ENCODE measurements at places on chromosomes 6 and 20.

GRCh38 chr6:91447530-91448254 is 860.8 kb upstream of the MAP3K7 start:
- DNase-seq, result no peak

DNA sequence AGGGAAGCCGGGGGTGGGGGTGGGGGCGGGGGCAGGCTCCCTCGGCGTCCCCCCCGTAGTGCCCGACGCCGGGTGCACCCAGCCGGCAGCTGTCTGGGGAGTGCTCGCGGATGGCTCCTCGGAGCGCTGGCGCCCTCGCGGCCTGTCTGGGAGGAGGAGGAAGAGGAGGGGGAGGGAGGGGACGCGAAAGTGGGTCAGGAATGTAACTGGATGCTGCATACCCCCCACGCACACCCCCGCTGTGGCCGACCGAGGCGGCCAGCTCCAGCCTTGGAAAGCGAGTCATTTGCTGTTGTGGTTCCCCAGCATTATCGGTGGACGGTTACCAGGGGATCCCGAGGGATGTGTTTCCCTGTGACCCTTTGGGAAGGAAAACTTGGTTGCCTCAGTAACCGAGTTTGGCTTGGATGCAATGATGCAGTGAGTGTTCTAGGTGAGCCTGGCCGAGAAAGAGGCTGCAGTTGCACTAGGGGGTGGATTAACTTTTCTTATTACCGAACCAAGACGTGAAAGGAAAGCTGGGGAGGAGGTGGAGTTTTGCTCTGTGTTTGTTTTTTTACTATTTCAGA is 55.2 kb upstream of the RREB1 start:
- DNase-seq, result peak; percentile 59

DNA sequence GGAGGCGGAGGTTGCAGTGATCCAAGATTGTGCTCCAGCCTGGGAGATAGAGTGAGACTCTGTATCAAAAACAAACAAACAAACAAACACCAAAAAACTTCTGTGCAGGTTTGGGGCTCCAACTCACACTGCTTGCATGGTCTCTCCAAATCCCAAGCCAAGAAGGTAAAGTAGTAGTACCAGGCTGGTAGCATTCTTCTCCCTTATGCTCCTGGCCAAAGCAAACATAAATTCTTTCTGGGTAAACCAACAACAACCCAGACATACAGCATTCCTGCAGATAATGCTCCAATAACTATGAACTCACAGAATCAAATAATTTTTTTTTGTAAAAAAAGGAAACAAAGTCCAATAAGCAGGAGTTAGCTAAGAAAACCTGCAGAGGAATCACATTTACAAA is 57.8 kb upstream of the KLHL31 start:
- DNase-seq, result no peak

DNA sequence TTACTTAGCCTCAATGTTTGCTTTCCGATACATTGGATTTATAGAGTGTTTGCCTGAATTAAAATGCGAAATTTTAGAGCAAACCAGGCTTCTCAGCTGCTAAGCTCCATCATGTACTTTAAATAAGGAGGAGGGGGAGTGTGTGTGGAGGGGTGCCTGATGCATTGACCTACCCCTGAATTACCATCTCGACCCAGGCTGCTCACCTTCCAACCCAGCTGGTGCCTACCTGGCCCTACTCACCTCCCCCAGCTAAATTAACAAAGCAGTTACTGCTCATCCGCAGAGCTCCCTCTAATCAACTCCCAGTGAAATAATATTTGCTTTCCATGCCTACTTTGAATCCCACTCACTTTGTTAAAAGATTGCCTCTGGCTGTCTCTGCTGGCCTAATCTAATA is 544.5 kb downstream of the MAFB start:
- no peak for DNase-seq

DNA sequence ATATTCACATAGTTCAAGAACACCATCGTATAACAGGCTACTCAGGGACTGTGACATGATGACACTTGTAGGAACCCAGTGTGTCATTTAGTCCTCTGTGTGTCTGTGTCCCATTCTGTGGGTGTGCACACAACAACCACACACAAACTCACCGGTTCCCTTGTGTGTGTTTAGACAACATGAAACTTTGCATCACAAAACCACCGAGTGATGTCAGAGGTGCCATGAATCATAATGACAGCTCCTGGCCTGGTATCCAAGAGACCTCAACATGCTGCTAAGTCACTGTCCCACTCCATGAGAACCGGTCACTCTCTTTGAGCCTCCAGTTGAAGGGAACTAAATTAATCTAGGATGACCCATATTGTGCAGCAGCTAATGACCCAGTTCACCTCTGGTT is 421.3 kb downstream of the PREX1 start:
- no peak for DNase-seq

DNA sequence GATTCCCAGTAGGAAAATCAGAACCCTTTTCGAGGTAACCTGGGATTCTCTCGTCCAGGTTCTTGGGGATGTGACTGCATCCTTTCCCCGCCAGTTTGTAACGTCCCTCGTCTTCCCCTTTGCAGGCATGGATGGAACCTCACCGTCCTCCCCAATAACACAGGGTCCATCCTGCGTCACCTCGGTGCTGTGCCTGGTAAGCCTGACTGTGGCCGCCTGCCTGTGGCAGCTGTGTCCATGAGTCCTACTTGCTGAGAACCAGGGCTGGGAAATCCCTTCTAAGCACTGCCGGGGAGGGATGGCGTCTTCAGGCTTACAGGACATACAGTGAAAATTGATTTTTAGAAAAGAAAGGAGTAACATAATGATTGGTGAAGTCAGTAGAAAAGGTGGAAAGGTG is 155.6 kb downstream of the DTNBP1 start:
- no peak for DNase-seq

GRCh38 chr6:55445648-55446204 is 118.5 kb downstream of the GFRAL start:
- DNase-seq, result no peak

- no peak for DNase-seq
Observed at GRCh38 chr6:164826831-164827468, 482.5 kb downstream of the C6orf118 start.

- DNase-seq, result peak; percentile 30
Observed at GRCh38 chr6:7909323-7910276, 988 bp downstream of the TXNDC5 start.

DNA sequence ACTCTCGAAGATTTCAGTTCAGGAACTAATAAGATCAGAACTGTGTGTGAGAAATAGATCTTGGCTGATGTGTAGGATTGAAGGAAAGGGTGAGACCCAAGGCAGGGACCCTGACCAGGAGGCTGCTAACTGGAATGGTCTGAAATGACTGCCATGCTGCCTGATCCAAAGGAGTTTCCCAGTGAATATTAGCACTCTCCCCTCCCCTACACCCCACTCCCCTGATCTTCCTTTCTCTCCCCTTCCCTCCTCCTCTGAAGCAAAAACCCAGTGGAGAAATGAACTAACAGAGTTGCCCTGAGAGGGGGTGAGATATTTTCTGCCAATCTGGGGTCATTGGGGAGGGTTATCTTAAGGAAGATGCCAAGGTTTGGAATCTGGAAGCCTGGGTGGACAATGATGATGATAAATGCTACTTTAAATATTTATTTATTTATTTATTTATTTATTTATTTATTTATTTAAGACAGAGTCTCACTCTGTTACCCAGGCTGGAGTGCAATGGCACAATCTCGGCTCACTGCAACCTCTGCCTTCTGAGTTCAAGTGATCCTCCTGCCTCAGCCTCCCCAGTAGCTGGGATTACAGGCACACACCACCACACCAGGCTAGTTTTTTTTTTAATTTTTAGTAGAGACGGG is 371.0 kb upstream of the CHD6 start:
- no peak for DNase-seq

DNA sequence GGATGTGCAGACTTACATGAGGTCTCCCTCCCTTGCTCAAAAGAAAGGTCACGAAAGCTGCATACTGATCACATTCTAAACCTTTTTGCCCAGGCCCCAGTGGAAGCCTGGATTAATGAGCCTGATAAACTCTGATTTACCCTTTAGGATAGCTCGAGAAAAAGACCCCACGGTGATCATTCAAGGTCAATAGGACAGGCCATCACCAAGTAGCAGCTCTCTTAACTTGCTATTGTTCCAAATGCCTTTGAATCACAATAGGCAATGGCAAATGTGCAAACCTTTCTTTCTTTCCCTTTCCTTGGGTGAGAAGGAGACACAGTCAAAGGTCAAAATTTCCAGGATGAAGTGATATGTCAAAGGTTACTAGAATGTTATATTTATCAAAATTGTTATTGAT is 327.3 kb downstream of the HDGFL1 start:
- DNase-seq, result no peak

- DNase-seq, result no peak
Observed at GRCh38 chr6:39700362-39700761, 24.8 kb downstream of the KIF6 start.

- no peak for DNase-seq
Observed at GRCh38 chr6:145178391-145178790, 556.9 kb downstream of the EPM2A start.

DNA sequence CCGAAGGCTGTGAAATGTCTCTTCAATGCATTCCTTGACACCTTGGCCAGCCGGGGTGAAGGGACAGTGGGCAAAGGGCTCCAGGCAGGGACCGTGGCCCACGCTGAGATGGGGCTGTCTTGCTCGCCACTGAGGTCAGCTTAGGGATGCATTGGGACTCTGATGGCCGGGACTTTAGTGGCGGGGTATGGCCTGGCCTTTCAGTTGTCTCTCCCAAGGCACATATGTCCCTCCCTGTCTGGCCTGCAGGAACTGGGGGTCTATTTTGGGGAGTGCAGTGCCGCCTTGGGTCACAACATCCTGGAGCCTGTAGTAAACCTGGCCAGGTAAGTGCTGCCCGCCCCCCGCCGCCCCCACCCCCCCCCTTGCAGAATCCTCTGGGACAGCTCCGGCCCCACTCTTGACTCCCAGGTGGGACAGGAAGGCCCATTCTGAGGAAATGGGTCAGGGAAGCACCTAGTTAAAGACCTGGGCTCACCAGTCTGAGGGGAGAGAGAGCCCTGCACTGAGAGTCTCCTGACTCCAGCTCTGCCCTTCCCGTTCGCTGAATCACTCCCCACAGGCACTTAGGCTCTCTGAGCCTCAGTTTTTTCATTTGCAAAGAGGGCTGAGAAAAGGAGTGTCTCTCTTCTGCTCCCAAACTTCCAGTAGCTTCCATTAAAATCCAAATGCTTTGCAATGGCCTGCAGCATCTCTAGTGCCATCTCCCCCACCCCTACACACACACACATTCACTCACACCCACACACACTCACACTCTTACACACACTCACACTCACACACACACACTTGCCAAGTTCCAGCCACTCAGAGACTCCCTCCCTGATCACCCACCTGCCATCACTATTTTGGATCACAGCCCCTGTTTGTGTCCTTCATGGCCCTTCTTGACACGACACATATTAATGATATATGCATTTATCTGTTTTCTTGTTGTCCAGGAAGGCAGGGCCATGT is 33.1 kb downstream of the RAB44 start:
- no peak for DNase-seq

DNA sequence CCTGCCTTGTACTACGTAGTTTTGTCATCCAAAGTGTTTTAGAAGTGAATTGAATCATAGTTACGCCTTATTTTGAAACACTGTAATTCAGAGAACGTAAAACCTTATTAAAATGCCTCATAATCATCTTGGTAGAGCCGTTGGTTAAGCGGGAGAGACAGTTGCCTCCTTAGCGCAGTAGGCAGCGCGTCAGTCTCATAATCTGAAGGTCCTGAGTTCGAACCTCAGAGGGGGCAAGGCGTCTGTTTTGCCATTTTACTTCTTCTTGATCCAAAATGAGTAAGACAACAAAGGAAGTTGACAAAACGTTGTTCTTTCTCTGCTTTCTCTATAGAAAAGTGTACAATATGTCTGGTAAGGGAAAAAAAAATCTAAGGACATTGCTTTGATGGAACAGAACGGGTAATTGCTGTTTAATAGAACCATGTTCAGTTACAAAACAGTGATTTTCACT is 20.7 kb upstream of the TRIM27 start:
- no peak for DNase-seq

GRCh38 chr6:140388192-140388802 is 1013.8 kb upstream of the CITED2 start:
- no peak for DNase-seq

DNA sequence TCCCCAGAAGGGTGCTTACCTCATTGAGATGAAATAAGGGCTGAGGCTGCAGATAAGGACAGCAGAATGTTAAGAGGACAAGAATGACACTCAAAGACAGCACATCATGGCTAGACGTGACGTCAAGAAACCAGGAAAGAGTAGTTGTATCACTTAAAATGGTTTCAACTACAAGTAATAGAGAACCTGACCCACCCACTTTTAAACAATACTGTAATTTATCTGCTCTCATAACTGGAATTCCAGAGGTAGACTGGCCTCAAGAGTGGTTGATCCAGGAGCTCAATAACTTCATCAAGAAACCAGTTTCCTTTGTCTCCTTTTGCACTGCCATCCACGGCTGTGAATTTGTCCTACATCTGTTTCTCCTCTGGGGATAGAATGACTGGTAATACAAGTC is 187.1 kb downstream of the EYA4 start:
- no peak for DNase-seq

DNA sequence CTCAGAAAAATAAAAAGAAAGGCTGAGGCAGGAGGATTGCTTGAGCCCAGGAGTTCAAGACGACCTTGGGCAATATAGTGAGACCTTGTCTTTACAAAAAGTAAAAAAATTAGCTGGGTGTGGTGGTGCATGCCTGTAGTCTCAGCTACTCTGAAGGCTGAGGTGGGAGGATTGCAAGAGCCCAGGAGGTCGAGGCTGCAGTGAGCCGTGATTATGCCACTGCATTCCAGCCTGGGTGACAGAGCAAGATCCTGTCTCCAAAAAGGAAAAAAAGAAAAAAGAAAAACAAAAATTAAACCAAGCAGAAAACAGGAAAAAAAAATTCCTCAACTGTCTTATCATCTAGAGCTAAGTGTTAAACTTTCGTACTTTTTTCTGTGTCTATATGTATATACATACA is 12.4 kb upstream of the SRSF3 start:
- no peak for DNase-seq

GRCh38 chr6:118489990-118490389 is 58.1 kb upstream of the PLN start:
- no peak for DNase-seq

DNA sequence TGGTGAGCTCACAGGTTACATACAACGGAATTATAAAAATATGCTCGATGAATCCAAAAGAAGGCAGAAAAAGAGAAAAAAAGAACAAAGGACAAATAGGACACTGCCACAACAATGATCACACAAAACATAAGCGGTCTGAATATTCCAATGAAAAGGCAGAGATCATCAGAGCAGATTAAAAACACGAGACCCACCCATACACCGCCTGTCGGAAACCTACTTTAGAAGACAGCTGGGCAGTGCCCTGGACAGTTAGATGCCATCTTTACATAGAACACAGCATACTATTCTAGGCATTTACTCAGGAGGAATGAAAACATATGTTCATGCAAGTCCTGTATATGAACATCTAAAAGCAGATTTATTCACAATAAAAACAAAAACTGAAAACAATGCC is 204.1 kb downstream of the TTLL2 start:
- no peak for DNase-seq

Data from hypothalamus (tissue), 51 donors.